ENCODE measurements at places on chromosomes 16 and 17. TPM values are rescaled to one million over a fixed set of nuclear protein-coding genes. Genes with fewer than 3 reads are reported as not detected.

Gene MT1A
- not detected for total RNA-seq

Gene SLC13A2
- total RNA-seq, result 0.29 TPM

DNA sequence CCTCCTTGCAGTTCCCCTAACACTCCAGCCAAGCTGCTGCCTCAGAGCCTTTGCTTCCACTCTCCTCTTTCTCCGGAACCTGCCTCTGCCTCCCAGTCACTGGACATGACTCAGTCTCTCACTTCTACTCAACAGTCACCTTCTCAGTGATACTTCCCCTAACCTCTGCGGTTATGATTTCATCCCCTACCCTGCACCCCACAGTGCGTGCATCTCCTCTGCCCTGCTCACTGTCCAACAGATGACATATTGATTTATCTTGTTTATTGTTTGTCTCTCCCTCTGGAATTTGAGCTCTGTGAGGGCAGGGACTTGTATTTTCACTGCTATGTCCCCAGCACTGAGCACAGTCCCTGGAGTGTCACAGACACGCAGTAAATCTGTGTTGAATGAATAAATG is 100.7 kb downstream of the CYLD start:
- DNase-seq, result no peak

Gene NXPH3
- 0.20 TPM for total RNA-seq

DNA sequence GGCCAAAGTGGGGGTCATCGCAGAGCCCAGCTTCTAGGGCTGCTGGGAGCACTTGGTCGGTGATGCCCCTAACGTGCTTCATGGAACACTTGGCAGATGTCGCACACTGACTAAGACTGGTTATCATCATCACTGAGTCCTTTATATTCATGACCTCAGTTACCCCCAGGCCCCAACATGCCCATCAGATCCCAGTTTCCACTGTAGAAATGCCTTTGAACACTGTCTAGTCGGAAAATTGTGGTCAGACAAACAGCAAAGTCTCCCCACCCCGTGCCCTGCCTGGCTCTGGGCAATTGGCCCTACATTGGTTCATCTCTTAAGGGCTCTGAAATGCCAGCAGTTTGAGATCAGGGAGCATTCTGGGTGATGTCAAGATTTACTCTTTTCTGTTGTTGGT is 51.3 kb downstream of the NKD1 start:
- DNase-seq, result no peak

DNA sequence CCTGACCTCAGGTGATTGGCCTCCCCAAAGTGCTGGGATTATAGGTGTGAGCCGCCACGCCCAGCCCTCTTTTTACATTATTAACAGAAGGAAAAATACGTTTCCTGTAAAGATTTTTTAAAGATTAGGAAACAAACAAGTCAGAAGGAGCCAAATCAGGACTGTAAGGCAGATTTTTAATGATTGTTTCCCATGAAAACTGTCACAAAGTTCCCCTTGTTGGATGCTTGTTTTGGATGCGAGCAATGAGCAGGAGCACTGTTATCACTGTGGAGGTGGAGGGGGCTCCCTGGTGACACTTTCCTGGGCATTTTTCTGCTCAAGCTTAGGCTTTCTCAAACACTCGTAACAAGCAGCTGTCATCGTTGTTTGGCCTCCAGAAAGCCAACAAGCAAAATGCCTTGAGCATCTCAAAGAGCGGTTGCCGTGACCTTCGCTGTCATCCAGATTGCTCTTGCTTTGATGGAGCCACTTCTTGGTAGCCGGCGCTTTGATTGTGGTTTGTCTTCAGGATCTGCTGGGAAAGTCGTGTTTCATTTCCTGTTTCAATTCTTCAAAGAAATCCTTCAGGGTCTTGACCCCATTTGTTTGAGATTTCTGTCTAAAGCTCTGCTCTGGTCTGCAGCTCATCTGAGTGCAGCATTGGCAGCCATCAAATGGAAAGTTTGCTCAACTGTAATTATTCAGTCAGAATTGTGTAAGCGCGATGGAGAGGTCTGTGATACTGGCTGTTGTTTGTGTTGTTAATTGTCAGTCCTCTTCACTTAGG is 128.7 kb downstream of the RPTOR start:
- DNase-seq, result no peak

- no peak for DNase-seq
Measured at GRCh38 chr16:3089717-3090592, 9.1 kb downstream of the ZSCAN10 start.

Gene C16orf92
- total RNA-seq, result not detected

Gene MYCBPAP
- total RNA-seq, result 3.5 TPM

- no peak for DNase-seq
Measured at GRCh38 chr16:1551166-1551565, 17.7 kb downstream of the TMEM204 start.

DNA sequence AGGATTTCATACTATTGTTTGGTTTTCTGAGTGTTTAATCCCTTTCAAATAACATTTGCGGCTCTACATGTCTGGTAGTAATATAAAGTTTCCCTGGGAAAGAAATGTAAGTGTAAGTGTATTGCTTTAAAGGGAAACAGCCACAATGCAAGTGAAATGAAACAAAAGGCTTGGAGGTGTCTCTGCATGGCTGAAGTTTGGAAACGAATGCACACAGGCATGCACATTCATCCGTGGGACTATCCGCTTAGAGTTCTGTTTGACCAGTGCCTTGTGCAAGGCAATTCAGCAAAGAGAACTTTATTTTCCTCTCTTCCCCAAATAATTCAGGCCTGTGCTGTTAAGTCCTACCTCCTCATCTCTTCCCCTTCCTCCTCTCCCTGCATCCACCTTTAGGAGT is 56.1 kb upstream of the MRTFB start:
- DNase-seq, result no peak

GRCh38 chr16:70736465-70737376 is 50.9 kb upstream of the MTSS2 start:
- DNase-seq, result no peak

DNA sequence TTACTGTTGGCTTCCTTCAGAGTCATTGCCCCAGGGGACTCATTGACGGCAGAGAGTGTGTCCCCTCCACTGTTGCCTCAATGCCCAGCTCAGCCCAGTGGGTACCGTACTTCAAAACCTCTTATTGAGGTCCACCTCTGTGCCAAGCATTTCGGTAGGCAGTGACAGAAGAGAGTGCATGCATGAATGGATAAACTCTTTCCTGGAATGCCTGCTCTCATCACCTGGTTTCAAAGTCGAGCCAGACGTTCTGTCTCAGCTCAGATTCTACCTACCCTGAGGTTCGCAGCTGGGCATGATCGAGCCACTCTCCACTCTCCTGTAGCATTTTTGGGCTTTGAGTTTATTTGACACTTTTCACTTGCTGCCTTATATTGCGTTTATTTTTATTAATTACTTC is 647.0 kb downstream of the MAF start:
- no peak for DNase-seq

- no peak for DNase-seq
Measured at GRCh38 chr16:23320693-23321092, 18.6 kb downstream of the SCNN1B start.

Gene RNF157
- total RNA-seq, result 45.9 TPM

- DNase-seq, result no peak
Measured at GRCh38 chr16:67028167-67028695, 718 bp upstream of the CBFB start.

Gene CCL17
- total RNA-seq, result not detected

Gene MCRIP1
- 138 TPM for total RNA-seq

GRCh38 chr17:9842057-9842758 is 16.5 kb downstream of the GLP2R start:
- no peak for DNase-seq

DNA sequence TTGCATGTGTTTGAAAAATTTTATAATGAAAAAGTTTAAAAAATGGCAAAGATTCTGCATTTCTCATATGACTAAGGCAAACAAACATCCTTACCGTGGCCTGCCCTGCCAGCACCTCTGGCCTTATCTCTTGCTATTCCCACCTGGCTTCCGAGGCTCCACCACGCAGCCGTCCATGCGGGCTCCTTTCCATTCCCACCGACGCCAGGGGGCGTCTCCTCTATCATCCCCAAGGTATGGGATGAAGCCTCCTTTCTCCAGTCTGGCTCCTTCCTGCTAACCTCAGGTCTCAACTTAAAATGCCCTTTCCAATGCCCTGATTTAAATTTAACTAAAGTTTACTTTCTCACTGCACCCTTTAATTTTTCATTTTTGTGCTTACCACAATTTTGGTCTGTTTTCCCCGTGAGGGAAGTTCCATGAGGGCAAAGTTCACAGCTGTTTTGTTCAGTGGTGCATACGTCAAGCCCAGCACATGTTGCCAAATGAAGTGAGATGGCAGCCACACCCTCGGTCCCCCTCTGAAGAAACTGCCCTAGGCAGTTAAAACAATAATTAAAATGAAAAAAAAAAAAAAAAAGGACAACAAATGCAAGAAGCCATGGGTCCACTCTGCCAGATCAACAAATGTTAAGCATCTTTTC is 13.3 kb upstream of the SDK2 start:
- DNase-seq, result peak; percentile 43

GRCh38 chr16:12900599-12901203 is 697 bp upstream of the SHISA9 start:
- no peak for DNase-seq

Gene TEKT1
- not detected for total RNA-seq

Gene ZSWIM7
- total RNA-seq, result 27.9 TPM

DNA sequence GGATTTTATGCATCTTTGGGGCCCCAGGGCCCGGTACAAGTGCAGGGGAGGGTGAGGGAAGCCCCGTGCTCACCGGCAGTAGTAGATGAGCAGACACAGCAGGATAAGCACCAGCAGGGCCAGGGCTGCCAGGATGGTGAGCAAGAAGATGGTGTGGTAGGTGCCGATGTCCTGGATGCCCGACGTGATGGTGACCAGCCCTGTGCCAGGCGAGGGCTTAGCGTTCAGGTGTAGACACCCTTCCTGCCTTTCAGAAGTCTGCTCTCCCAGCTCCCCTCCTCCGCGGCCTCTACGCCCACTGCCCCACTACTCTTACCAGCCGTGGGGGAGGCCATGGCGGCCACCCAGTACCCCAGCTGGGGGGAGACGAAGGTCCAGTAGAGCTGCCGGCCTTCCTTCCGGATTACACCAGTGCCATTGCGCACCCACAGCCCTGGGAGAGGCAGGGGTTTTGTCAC is 8.0 kb downstream of the FAM171A2 start:
- no peak for DNase-seq

- DNase-seq, result no peak
Measured at GRCh38 chr17:36978810-36979564, 30.2 kb downstream of the AATF start.

GRCh38 chr17:63279498-63280230 is 166.4 kb downstream of the CYB561 start:
- no peak for DNase-seq

DNA sequence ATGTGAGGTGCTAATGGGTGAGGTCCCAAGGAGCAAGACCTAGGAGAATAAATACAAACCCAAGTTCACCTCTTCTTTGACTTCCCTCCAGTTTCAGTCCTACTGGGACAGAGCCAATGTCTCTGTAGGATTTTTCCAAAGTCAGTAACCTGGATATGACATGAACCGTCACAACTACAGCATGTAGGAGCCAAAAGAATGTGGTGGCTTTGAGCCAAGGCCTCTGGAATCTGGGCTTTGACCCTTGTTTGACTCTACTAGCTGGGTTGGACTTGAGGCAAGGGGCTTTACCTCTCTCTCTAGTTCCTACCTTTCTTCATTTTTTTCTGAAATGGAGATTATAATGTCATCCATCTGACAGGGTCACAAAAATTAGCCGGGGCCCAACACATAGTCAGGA is 91.4 kb downstream of the CACNG3 start:
- DNase-seq, result no peak

Gene ALDOC
- total RNA-seq, result 5.6 TPM

DNA sequence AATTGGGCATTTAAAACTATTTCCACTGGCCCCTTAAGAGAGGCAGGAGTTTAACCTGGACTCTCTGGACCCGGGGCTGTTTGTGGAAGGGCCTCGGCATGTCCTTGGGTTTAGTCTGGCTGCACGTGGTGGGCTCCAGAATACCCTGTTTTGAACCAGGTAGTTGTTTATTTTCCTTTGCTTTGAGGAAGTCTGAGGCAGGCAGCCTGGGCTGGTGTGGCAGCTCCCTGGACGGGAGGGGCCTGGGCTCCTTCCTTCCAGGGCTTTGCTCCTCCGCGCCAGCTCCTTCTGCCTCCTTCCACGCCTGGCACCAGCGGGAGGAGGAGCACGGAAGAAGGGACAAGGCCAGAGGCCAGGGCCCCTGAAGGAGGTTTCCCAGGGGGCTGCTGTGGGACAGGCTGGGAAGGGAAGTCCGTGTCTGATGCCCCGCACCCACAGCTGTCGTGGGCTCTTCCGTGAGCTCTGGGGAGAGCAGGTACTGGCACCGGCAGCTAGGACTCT is 15.5 kb downstream of the BANP start:
- no peak for DNase-seq

GRCh38 chr17:17474341-17474740 is 2.5 kb upstream of the MED9 start:
- no peak for DNase-seq
